Tongue (tissue), 3 donors: ENCODE measurements at places on chromosomes 4 and X. TPM values are rescaled to one million over a fixed set of nuclear protein-coding genes. Genes with fewer than 3 reads are reported as not detected.

ZCCHC12 gene
- 0.51 TPM for total RNA-seq

P2RY4 gene
- total RNA-seq, result 0.41 TPM

ALAS2 gene
- 26.3 TPM for total RNA-seq

MAGEA2B gene
- total RNA-seq, result not detected

GRCh38 chr4:103591841-103592240 lies 127.9 kb downstream of the TACR3 start:
- DNase-seq, result no peak

- no peak for DNase-seq
Observed at GRCh38 chr4:106583108-106583507, 214.5 kb upstream of the GIMD1 start.

DNA sequence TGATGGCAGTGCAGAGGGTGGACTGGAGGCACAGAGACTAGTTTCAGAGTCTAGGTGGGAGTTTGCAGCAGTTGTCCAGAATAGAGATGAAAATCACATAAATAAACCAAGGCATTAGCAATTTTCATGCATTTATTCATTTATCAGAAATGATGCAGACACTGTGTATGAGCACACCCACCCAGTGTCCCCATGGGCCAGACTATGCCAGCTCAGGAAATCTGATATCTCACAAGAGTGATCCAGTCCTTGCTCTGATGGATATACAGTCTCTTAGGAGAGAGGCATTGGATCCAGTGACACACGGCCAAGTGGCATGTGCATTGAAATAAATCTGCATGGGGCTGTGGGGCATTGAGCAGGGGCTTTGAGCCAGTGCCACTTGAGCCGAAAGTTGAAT lies 228.2 kb downstream of the FRMPD4 start:
- DNase-seq, result no peak

DNA sequence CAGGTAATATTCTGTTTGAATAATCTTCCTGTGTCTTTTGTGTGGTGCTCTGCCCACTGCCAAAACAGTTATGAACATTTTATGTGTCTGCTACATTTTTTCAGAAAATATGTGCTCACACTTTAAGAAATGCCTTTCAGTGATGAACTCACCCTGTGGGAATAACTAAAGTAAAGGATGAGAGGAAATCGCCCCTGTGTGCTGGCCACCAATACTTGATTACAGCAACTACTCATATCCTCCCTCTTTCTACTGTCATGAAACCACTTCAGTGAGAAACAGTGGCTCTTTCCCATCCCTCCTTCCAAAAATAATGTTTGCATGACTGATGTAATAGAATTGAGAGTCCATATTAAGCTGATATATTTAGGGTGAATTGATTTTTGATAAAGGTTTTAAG lies 900.9 kb downstream of the RAB28 start:
- DNase-seq, result no peak

GRCh38 chr4:170758988-170759387 lies 669.2 kb upstream of the AADAT start:
- no peak for DNase-seq

GRCh38 chrX:28498658-28499057 lies 88.6 kb upstream of the IL1RAPL1 start:
- peak; percentile 2 for DNase-seq

DNA sequence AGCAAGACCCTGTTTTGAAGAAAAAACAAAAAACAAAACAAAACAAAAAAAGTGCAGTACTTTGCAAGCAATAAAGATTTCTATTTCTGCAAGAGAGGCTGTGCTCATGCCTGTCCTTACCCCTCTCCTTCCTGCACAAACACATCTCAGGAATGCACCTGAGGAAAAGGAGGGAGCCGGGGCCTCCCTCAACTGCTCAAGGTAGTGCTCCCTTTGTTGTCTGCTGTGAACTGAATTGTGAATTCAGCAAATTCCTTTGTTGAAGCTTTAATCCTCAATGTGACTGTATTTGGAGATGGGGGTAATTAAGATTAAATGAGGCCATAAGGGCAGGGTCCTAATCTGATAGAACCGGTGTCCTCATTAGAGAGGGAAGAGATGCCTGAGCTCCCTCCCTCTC lies 13.9 kb downstream of the FTSJ1 start:
- DNase-seq, result no peak

DNA sequence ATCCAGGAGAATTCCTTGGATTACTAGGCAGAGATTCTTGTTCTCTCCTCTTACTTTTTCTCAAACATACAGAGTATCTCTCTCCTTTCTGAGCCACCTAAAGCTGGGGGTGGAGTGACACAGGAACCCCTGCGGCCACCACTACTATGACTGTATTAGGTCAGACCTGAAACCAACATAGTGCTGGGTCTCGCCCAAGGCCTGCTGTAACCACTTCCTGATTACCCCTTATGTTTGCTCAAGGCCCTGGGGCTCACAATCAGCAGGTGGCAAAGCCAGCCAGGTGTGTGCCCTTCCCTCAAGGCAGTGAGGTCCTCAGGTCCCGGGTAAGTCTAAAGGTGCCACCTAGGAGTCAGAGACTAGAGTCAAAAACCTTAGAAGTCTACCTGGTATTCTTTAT lies 166.4 kb downstream of the PARM1 start:
- DNase-seq, result no peak

DNA sequence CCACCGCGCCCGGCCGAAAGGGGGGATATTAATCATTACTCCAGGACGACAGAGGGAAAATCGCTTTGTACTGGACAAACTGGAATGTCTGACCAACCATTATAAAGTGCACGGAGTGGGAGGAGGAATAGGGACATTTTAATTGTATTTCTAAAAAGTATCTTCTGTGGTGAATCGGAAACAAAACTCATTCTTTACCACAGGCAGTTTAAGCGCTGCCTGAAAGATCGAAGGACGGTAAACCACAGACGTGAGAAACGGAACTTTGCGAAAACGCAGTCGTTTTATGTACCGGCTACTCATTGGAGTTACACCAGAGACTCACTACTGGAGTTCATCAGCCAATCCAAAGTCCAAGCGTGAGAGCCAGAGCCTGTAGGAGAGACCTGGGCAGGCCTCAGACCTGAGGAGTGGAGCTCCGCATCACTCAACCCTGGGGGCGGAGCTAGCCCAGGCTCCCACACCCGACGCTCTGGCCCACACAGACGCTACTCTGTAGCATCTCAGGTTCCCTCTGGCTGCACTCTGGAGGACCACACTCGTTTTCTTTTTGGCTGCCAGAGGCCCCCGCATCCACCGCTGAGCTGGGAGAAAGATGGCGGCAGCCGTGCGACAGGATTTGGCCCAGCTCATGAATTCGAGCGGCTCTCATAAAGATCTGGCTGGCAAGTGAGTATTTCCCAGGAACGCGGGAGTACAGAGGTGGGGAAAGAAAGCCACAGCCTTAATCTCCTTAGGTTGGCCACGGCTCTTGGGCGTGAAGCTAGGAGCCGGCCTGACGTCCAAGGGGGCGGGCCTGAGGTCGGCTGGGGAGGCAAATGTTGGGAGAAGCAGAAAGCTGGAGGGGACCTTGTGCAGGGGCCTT lies at the start of gene COPS4:
COPS4 (plus strand) TSS at position 554 of the 865 bp plus-strand sequence; CDS start at position 596, 42 bp downstream.
- peak; percentile 100 for DNase-seq

DNA sequence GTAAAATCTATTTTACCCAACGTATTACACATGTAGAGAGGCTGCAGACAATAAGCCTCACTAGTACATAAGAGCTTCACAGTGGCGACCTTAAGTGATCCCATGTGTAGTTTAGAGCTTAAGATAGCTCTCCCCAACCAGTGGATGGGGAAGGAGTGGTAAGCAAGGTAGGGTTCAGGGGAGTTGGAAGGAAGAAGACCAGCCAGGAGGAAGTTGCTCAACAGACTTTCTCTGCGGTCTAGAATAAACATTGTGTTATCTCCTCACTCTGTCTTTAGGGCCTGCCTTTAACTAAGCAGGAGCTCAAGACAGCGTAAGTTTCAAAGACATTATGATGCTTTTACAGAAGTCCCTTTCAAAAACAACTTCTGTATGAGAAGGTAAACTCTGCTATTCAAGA lies 16.8 kb downstream of the MEPE start:
- DNase-seq, result no peak

DNA sequence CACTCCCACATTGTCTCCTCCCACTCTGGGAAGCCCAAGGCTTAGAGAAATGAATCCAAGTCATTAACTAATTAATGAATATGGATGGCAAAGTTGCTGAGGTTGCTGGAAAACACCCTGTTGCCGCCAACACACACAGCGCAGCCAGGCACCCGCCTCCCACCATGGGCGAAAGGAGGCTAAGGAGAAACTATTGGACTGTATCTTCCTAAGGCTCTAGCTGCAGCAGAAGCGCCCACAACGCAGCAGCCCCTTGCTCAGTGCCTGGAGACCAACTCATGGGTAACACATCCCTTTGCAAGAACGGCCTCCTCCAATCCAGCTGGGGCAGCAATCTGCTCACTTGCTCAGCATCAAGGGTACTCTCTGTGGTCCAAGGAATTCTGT lies 34.2 kb downstream of the TSC22D3 start:
- DNase-seq, result no peak

- DNase-seq, result no peak
Observed at GRCh38 chr4:75235359-75235951, 278.7 kb downstream of the RCHY1 start.

DNA sequence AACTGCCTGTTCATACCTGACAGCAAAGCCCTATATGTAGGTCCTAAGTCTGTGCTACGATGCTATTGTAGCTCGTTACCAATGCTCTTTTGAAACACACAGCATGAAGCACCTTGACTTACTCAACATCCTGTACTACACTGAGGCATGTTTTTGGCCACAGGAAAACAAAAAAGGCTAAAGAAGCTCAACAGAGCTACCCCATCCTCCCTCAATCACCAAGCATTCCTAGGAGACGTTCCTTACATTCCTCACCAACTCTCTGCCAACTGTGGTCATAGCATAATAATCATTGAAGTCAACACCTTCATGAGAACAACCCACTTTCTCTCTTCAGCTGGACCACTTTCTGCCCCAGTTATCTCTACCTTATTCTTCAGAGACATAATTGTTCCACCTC lies 73.7 kb upstream of the SLC25A43 start:
- DNase-seq, result no peak
